ENCODE measurements at places on chromosomes 1 and 21.

- DNase-seq: no peak
These were observed 151.6 kb downstream of the KCNJ6 start for GRCh38 chr21:37764691-37765090.

DNA sequence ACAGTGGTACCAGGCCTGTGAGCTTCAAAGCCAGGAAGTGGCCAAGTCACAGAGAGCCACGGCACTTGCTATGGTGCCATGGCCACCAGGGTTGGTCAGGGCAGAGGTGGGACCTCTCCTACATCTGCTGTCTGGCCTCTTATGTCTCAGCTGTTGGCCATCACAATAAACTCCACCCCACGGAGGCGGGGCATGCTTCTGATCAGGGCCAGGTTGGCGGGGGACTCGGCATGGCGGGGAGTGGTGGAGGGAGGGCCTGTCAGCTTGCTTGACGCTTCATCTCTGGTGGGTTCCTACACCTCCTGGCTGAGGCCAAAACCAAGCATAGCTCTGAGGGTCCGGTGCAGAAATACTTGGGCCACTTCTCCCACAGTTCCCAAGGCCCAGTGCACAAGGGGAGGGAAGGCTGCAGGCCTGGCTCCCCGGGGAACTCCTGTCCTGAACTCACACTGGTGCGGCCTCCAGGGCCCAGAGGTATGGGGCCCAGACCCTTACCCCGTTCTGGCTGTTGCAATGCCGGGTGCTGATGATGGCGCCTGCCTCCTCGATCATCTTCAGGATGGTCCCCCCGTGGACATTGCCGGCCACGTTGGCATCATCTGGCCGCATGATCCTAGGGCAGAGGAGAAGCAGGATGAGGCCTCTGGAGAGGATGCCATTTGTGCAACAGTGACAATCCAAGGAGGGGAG, 44.2 kb downstream of the ACOT7 start:
- no peak for DNase-seq

DNA sequence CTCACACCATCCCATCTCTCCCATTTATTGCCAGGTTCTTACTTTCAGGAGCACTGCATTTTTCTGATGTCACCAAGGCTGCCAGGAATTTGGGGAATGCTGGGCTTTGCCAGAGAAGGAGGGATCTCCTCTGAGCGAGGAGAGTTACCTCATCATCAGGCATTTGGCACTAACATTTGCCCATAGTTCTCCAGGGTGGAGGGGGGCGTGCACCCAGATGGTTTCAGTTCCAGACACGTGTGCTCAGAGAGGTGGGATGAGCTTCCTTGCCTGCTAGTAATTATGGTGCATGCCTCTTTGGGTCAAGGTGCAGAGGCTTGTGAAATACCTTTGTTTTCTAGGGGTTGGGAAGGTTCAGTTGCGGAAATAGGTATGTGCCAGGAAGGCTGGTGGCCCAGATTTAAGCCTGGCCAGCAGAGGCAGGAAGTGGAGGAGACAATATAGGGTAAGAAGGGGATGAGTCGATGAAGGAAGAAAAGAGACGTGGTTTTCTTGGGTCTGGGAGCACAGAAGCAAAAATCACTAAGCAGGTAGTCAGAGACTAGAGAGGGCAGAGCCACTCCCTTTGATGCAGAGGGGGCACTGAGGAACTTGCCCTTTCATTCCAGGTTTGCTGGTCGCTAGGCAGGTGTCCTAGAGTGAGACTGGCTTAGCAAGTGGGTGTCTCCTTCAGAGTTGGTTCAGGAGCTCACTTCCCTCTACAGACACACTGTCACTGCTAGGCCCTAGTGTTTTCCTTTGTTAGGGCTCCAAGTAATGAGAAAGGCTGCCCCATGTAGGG, 7.2 kb downstream of the TUFT1 start:
- no peak for DNase-seq

- peak; percentile 70 for DNase-seq
These were observed 336.4 kb downstream of the CAMTA1 start for GRCh38 chr1:7121622-7121988.

- no peak for DNase-seq
These were observed 676.0 kb downstream of the PLA2G4A start for GRCh38 chr1:187504779-187505178.

DNA sequence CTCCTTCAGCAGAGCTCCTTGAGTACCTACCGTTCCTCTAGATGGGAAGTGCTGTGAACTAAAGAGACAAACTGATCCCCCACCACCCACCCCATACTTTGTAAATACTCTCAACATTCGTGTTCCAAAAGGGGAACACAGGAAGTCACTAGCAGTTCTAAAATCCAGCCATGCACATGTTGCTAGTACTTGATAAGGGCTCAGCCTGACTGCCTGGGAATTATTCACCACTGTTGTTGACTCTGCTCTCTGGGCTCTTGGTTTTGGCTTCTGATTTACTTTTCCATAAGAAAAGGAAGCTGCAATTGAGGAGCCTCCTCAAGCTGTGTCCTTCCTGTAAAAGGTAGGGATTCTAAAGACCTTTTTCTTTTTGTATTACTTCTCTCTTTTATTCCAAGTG, 67.5 kb downstream of the IVNS1ABP start:
- no peak for DNase-seq

GRCh38 chr1:205798577-205798976, 14.4 kb downstream of the SLC41A1 start:
- no peak for DNase-seq

DNA sequence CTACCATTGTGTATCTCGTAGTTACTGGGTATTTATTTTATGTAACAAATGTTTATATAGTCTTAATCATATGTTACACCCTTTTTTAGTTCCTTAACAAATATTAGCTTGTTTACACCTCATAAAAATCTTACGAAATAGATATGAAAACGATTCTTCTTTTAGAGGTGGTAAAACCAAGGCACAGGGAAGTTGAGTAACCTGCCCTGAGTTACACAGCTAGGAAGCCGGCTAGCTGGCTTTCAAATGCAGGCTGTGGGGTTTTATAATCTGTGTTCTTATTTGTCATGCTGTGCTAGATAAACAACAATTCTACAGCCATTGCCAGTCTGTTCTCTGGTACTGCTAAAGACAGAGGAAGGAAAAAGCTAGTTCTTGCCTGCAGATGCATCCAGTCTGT, 109.6 kb downstream of the NOS1AP start:
- DNase-seq: no peak

DNA sequence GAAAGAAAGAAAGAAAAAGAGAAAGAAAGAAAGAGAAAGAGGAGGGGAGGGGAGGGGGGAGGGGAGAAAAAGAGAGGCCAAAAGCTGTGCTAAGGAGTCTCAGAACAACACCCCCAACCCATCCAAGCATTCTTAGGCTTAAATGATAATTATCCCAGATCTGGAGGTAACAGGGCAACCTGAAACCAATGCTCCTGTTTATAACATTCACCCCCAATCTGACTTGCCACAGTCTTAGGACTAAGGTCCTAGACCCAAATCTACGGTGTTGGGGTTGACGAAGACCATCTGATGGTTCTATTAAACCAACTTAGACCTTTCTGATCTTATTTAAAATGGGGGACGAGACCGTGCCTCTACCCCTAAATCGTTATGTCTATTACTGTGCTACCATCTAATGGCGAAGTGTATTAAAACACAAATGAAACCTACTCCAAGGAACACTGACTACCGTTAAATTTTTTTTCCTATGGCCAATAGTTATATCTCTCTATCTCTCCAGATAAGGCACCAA, 119.3 kb upstream of the CDC42BPA start:
- no peak for DNase-seq

Measured in amygdala (tissue), 56 donors.